Breast epithelium (tissue), 4 donors: ENCODE measurements at places on chromosomes 3 and 15.

GRCh38 chr3:29683018-29683993, 402.4 kb downstream of the RBMS3 start:
- no peak for DNase-seq

DNA sequence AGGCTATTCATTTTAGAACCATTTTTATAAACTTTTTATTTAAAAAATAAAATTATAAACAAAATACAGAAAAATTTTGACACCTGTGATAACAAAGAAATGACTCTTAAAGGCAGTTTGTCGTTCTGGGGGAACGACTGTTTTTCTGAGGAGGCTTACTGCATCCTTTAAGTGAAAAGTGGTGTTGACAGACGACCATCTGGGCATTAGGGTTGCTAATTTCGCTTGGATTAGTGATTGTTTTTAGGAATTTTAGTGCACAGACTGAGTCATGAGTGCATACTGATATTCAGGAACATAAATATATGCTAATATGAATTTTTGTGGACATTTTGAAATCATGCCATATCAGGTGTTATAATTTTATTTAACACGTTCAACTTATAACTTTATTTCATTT, 28.5 kb downstream of the OSTN start:
- DNase-seq = no peak

DNA sequence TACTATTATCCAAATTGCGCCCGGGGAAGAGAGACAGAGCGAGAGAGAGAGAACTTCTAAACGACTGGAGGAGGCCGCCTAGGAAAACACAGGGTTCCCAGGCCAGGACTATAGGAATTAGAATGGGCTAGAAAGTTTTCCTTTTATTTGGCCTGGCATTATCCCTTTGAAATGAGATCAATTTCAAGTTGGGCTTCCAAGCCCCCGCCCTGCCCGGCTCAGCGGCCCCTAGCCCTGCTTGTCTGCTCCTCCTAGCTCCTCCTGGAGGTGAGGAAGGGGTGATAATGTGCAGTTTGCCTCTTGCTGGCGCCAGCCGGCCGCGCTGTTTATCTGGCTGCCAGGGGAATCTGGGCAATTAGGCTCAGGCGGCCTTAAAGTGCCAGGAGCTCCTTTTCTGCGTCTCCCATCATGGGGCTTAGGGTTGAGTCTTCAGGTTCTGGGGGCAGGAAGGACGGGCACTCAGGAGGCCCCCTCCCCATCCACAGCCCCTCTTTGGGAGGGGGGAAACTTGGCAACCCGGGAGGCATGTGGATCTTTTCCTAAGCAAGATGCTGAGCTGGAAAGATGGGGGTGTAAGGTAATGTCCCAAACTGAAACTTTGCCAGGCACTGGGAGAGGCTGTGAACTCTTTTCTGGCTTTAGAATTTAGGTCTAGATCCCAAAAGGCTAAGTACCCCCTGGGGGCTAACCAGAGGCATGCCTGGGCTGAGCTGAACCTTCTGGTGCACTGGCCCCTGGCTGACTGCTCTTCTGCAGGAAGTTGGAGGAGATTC, 5.5 kb downstream of the SMAD6 start:
- no peak for DNase-seq

DNA sequence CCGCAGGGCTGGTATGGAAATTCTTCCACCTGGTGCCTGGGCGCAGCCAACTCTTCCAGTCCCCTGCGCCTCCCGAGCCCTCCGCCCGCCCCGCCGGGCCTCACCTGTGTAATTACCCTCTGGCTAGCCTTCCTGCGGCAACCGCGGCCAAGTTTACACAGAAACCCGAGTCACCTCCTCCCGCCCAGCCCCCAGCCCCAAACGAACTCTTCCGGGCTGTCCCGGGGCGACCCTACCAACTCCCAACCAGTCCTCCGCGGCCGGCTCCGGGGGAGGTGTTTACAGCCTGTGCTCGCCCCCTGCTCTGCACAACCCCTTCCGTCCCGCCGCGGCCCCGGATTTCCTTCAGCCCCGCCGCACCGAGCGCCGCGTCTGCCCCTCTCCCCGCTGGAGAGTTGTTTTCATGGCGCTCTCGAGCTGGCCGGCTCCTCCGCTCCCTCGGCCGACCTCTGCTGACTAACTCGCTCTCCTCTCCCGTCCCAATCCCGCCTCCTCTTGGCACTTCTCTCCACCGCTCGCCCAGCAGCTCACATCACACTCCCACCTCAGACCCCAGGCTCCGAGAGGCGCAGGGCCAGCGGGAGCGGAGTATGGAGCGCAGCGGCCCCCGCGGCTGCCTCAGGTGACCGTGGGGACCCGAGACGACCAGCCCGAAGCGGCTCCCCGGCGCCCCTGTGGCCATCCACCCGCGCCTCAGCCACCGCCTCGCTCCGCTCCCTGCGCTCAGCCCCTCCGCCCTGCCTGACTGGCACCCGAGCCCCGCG, 538 bp downstream of the ATOSA start:
- DNase-seq = peak; percentile 49

- DNase-seq = no peak
These were observed 183.9 kb downstream of the TPRG1 start for GRCh38 chr3:189355481-189356201.

DNA sequence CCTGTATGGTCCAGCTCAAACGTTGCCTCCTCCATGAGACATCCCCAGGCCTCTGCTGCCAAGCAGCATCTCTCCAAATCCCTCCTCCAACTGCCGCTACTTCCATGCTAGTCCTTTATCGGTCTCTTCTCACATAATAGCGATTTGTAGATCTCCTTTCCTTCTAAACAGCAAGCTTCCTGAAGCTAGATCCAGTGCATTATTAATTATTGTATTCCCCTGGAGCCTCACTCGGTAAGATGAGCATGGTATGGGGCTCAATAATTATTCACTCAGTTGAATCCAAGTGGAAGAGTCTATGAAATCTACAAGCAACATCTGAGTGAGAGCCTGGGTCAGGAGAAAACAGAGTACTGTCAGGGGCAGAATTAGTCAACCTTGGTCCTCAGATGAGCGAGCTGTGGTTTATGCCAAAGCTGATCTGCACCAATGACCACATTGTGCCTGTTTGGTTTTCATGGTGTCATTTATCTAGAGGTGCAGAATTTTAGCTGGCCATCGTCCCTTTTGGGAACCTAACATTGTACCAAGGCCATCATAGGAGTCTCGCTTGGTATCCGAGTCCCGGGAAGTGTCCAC, 93.8 kb upstream of the UBE2E1 start:
- DNase-seq = no peak

GRCh38 chr3:40170395-40170794, 139.1 kb upstream of the EIF1B start:
- DNase-seq = no peak

DNA sequence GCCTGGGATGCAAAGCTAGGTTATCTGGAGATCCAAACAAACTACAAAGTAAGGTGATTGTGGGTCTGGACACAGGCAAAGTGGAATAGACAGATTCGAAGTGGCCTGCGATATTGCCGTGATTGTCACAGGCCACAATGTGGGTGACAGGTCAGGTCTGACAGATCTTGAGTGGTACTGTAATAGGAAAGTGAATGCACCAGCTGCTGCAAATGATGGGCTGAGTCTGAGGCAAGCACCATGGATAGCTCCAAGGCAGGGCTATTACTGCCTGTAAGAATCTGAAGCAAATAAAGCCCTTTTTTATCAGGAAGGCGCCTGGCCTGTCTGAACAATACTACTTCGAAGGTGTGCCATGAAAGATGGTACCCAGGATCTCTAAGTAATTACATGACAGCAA, 10.0 kb downstream of the ARMC8 start:
- DNase-seq = no peak

DNA sequence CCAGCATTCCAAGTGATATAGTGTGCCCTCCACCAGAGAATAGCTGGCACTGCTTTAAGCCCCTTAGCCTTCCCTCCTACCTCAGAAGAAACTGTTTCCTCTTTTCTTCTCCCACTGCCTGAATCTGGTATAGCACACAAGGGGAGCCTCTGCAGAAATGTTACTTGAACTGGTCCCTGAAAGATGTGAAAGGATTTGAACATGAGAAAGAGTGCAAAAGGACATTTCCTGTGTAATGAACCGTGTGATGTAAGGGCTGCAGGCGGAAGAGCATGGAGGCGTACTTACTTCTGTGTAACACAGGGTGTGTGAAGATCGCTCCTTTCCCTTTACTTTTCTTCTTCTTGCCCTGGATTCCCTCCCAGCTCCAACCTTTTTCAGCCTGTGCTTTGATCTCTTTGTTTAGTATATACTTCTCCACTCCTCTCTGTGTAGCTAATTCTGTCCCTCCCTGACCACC, 8.4 kb downstream of the TMOD3 start:
- no peak for DNase-seq

GRCh38 chr3:141793476-141794260, 30.5 kb downstream of the GRK7 start:
- no peak for DNase-seq

GRCh38 chr3:49492969-49493368, 22.9 kb downstream of the DAG1 start:
- DNase-seq = no peak

DNA sequence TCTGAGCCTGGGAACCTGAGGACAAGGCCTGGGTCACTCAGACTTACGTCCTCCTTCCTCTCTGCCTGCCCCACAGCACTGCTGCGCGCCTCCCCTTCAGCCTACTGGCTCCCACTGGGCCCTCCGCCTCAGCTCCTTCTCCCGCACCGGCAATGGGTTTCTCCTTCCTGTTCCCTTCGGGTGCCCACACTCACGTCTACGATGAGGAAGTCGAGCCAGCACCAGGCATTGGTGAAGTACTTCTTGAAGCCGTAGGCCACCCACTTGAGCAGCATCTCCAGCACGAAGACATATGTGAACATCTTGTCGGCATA, 70.0 kb downstream of the EXOG start:
- DNase-seq = no peak

- DNase-seq = no peak
These were observed 224.5 kb downstream of the ZNF385D start for GRCh38 chr3:21526461-21526860.

- no peak for DNase-seq
These were observed 268.0 kb downstream of the LPP start for GRCh38 chr3:188421836-188422540.

DNA sequence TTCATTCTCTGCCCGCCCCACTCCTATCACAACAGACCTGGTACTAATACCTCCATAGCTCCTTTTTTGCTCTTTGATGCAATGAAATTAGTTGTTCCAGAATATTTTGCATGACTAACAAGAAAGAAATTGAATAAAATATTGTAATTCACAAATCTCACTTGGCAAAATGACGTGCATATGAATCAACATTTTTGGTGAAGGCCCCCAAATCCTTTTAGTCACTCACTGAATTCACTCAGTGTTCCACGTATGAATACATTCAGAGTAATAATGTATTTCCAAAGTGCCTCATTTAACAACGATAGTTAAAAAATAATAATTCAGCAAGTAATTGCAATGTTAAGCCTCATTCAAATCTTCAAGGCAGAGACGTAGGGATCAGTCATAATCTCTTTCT, 148.6 kb upstream of the STRIT1 start:
- DNase-seq = no peak

DNA sequence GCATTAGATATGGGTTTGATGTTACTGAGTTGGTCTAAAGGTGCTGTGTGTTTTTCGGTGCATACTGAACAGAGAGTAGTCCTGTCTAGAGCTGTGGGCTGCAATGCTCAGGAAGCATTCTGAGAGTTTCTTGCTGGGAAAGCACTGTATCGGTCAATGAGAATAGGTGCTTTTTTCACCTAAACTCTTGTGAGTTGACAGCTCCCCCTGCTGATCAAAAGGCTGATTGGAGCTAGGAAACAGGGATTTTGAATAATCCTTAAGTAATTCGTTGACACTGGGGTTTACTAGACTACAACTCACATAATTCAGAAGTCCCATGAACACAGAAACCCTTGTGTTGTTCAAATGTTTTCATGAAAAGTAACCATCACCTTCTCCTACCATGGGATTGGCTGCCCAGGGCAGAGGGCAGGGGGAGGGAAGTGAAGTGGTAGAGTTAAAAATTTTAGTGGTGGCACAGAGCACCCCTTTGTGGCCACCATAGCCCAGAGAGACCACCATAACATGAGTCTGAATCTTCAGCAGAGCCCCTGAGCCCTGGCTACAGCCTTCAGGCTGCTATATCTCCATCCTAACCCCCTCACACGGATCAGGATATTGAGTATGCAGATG, 13.0 kb upstream of the MANF start:
- DNase-seq = no peak

DNA sequence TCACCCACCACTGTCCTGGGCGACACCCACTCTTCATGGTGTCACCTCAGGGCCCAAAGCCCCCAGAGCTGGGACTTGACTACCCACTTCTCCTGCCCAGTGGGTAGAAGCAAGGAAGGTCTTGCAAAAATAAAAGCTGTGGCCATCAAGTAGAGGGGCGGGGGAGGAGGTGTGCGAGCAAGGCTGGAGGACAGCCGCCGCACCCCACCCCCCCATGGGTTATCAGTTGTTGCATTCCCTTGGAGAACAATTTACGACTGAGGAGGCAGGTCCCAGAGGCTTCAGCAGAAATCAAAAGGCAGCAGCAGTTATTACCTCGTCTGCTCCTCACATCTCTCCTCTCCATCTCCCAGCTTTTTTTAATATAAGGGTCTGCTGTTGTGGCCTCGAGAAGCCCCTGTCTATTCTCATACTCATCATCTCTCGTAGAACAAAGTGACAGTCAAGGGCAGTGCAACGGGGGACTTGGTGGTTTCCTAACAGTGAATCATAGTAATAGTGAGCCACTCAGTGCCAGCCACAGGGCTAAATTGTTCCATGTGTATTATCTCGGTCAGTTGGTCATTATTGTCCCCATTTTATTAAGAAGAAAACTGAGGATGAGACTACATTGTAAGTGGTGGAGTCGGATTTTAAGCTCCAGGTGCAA, 116.4 kb downstream of the PDCD6IP start:
- DNase-seq = no peak

DNA sequence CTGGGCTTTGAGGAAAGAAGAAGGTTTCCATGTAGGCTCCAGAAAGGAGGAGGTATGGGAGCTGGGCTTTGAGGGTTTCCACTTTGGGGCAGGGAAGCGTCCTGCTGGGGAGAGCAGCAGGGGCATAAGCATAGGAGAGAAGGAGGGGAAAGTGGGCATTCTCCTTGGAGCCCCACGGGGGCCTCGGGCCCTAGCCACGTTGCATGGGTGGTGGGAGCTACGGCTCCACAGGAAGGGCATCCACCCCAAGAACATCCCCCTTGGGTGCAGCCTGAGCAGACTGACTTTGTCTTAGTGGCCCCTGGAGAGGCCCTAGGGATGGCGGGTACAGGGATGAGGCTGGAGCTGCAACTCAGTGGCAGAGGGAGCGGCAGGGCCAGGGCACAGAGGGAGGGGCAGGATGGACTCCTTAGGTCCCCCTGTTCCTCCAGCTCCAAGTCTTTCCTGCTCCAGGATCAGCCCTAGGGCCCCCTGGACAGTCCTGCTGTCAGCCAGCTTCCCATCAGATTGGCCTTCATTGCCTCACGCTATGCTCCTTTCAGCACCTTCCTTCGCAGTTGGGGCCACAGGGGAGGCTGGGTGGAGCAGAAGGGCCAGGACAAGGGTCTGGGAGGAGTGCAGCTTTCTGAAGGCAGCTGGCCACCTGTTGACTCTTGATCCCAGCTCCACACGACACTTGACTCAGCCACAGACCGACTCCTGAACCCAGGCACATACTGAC, 22.9 kb downstream of the PRR20G start:
- no peak for DNase-seq

DNA sequence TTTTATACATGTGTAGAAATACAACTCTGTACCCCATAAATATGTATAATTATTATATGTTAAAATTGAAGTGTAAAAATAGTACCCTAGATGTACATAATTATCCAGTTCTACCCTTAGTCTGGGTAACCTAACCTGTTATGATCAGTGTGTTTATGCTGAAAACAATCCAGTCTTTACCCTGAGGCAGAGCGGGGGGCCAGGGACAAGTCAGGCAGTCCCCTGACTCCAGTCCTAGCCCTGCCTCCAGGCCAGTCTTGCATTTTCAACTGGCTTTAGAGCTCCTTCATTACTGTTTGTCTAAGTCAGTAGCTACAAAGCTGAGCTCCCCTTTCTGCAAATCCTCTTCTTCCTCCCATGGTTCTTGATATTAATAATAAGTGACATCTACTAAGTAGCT, 3.1 kb downstream of the MESD start:
- DNase-seq = no peak
